ELR (cell line): ENCODE measurements at places on chromosomes 12 and 14.

DNA sequence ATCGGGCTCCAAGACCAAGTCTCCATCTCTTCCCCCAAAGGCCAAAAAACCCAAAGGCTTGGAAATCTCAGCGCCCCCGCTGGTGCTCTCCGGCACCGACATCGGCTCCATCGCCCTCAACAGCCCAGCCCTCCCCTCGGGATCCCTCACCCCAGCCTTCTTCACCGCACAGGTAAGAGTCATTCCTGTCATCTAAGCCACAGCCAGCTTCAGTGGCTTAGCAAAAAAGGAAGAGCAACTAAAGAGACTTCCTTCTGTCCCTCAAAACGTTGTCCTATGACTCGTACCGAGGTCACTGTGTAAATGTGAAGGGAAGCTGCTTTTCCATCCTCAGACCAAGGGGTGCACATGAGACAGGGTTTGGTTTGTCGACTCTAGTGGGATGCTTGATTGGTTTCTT lies 53.4 kb downstream of the ELK3 start:
- DNase-seq = peak; percentile 86

GRCh38 chr14:101098641-101099040 lies 195.1 kb upstream of the RTL1 start:
- no peak for DNase-seq

DNA sequence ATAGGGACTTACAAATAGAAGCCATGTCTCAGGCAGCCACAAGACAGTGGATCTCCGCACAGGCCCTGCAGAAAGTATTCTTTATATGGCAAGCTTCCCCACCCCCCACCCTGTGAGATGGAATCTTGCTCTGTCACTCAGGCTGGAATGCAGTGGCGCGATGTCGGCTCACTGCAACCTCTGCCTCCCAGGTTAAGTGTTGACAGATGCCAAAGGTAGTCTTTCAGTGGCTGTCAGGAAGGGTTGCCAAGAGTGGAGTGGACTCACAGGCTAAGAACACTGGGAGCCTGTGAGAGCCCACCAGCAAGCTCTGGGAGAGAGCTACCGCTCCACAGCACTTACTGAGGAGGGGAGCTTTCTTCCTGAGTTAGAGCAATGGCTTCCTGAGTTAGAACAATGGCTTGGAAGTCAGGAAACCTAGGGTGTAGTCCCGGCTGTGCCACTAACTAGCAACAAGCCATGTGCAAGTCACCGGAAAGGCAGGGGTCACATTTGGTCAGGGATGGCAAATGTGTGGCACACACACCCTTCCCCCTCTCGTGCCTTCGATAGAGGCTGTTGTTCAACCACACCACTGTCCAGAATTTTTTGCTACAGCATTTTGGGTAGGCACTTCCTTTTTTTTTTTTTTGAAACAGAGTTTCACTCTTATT lies 2.6 kb downstream of the RNASE1 start:
- DNase-seq = no peak

GRCh38 chr12:94980577-94980976 lies 22.9 kb downstream of the NDUFA12 start:
- peak; percentile 32 for DNase-seq
